ENCODE measurements at places on chromosomes 6 and 20. TPM values are rescaled to one million over a fixed set of nuclear protein-coding genes. Genes with fewer than 3 reads are reported as not detected.

The ALDH5A1 gene
- total RNA-seq = 11.9 TPM

The PRL gene
- total RNA-seq = not detected

The C6orf58 gene
- not detected for total RNA-seq

The B3GAT2 gene
- not detected for total RNA-seq

The FAM120B gene
- total RNA-seq = 11.5 TPM

The LST1 gene
- not detected for total RNA-seq

The LY6G6D gene
- total RNA-seq = not detected

The STXBP5 gene
- total RNA-seq = 12.9 TPM
